ENCODE measurements at places on chromosomes 3 and 15. TPM values are rescaled to one million over a fixed set of nuclear protein-coding genes. Genes with fewer than 3 reads are reported as not detected.
A peak's percentile ranks its signal among the peaks of the same experiment; 100 is the strongest.

The PEX11A gene
- total RNA-seq: 7.0 TPM

The KLHL6 gene
- total RNA-seq: 1.1 TPM

The DTWD1 gene
- 20.2 TPM for total RNA-seq

The UTS2B gene
- 0.53 TPM for total RNA-seq

The CIDEC gene
- total RNA-seq: 0.44 TPM

The CXCR6 gene
- total RNA-seq: 0.72 TPM

The DUOXA2 gene
- not detected for total RNA-seq

The PTPRG gene
- 31.9 TPM for total RNA-seq

The GRM2 gene
- 0.18 TPM for total RNA-seq

The IQCF5 gene
- total RNA-seq: not detected

The FAM107A gene
- 46.1 TPM for total RNA-seq

The SPINK8 gene
- total RNA-seq: not detected

The NOX5 gene
- 0.30 TPM for total RNA-seq

The OPA1 gene
- total RNA-seq: 120 TPM

The APOD gene
- total RNA-seq: 104 TPM

- peaks cover 25% of the 10 kb centered on the region for H3K4me1 ChIP-seq
- no peak for DNase-seq
- H3K27ac ChIP-seq: no peak overlapping the region
- H3K4me3 ChIP-seq: no peak overlapping the region
Observed at GRCh38 chr3:152496286-152496685, 227.6 kb downstream of the MBNL1 start.

- no peaks in the 10 kb centered on the region for H3K36me3 ChIP-seq
- H3K27me3 ChIP-seq: no peaks in the 10 kb centered on the region
- H3K4me1 ChIP-seq: peaks cover 47% of the 10 kb centered on the region
Observed at GRCh38 chr15:52679232-52680040, at the start of gene ATOSA. ATOSA (minus strand) TSS chr15:52679388; CDS start chr15:52678021, 1,367 bp downstream.

- H3K27me3 ChIP-seq: no peaks in the 10 kb centered on the region
- peak; percentile 63 for DNase-seq
- peak within 1 kb of the TSS; percentile 83 for H3K27ac ChIP-seq
- peak within 1 kb of the TSS; percentile 69 for H3K4me3 ChIP-seq
- peaks cover 55% of the 10 kb centered on the region for H3K4me1 ChIP-seq
Observed at GRCh38 chr3:37861620-37862041, at the start of gene CTDSPL. CTDSPL (plus strand) TSS chr3:37861880; CDS start chr3:37862200, 320 bp downstream.

DNA sequence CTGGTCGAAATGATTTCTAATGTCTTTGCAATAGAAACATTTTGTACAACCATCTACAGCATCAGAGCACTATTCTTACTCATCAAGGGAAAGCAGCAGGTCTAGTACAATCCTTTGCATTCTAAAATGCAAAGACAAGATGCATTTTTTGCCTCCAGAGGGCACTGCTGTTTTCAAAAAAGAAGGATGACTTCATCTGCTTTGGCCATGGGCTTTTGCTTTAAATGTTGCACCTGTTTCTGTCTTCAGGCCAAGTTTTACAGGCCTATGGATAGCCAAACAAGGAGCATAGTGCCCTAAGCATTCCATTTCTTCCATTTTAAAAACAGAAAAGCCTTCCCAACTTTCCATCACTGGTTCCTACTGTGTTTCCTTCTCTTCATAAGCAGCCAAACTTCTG lies 3.4 kb downstream of the PARP9 start:
- H3K4me1 ChIP-seq: peaks cover 43% of the 10 kb centered on the region
- no peak overlapping the region for H3K27ac ChIP-seq
- no peaks in the 10 kb centered on the region for H3K27me3 ChIP-seq
- H3K4me3 ChIP-seq: no peak overlapping the region

DNA sequence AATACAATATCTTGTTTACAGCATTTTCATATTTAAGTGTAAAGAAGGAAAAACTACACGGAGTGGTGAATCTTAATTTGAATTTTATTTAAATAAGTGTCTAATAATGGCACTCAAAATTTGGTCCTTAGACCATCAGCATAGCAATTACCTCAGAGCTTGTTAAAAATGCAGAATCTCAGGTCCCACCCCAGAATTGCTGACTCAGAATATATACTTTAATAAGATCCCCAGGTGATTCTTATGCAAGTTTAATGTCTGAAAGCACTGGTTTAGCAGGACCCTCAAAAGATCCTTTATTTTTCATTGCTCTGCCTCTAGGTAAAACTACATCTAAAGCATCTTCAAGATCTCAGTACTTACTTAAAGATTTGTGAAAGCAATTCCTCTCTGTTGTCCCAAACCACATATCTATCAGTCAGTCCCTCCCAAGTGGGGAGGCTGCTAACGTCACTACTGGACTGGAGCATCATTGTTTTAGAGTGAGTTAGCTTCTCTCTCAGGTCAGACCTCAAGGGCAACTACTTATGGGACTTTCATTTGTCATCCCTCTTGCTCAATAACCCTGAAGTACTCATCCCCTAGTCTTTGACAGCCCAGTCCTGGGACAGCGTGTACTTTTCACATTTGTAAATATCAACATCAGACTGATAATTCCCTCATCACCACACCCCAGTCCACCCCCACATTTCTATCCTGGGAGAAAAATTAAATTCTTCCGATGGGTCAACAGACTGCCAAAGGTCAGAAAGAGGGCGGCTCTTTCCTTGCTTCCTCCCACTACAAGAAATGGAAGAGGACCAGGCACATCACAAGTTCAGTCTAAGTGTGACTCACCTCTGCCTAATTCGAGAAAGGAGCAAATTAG lies 76.7 kb downstream of the CBLB start:
- H3K36me3 ChIP-seq: no peaks in the 10 kb centered on the region
- peak overlapping the region; percentile 79 for H3K27ac ChIP-seq
- peak; percentile 68 for DNase-seq
- H3K4me1 ChIP-seq: peaks cover 58% of the 10 kb centered on the region

GRCh38 chr3:125967156-125967555 lies 1.8 kb upstream of the ROPN1B start:
- H3K36me3 ChIP-seq: no peaks in the 10 kb centered on the region
- peaks cover 3% of the 10 kb centered on the region for H3K4me1 ChIP-seq
- no peak overlapping the region for H3K4me3 ChIP-seq
- no peaks in the 10 kb centered on the region for H3K27me3 ChIP-seq

DNA sequence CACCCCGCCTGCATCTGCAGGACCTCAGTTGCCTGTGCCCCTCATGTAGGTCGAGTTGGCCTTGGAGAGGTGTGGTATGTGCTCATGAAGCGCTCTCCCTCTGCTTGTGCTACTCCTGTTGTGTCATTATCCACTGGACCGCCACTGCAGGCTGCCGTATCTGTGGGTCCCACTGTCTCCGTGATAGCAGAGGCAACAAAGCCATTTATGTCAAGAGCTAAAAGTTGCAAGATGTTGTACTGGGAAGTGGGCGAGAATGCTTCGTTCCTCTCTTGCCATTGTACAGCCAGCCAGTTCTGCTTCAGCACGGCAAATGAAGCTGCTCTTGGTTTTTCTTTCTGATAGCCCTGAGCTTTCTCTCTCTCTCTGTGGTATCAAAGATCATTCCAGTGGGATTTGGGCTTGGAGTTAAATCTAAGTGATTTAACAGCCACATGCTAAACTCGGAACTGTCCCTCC lies 89.0 kb downstream of the TMEM212 start:
- H3K27me3 ChIP-seq: no peaks in the 10 kb centered on the region
- DNase-seq: no peak
- no peak overlapping the region for H3K4me3 ChIP-seq
- no peaks in the 10 kb centered on the region for H3K36me3 ChIP-seq
- H3K27ac ChIP-seq: no peak overlapping the region

GRCh38 chr3:98232489-98232888 lies 31.6 kb upstream of the OR5H6 start:
- H3K4me1 ChIP-seq: no peaks in the 10 kb centered on the region
- DNase-seq: no peak
- H3K36me3 ChIP-seq: no peaks in the 10 kb centered on the region
- no peaks in the 10 kb centered on the region for H3K27me3 ChIP-seq
- H3K4me3 ChIP-seq: no peak overlapping the region
- no peak overlapping the region for H3K27ac ChIP-seq

DNA sequence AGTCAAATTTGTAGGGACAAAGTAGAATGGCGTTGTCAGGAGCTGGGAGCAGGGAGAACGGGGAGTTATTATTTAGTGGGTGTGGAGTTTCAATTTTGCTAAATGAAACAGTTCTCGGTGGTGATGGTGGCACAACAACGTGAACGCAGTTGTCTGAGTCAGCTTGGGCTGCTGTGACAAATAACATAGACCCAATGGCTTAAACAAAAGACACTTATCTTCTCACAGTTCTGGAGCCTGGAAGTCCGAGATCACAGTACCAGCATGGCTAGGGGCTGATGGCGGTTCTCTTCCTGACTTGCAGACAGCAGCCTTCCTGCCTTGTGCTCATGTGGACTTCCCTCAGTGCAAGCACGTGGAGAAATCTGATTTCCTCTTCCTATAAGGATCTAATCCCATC lies 90.2 kb downstream of the CHSY1 start:
- H3K4me3 ChIP-seq: no peak overlapping the region
- H3K36me3 ChIP-seq: no peaks in the 10 kb centered on the region

GRCh38 chr15:52636459-52636858 lies 42.7 kb downstream of the ATOSA start:
- H3K4me1 ChIP-seq: no peaks in the 10 kb centered on the region
- no peak overlapping the region for H3K27ac ChIP-seq
- no peaks in the 10 kb centered on the region for H3K36me3 ChIP-seq

DNA sequence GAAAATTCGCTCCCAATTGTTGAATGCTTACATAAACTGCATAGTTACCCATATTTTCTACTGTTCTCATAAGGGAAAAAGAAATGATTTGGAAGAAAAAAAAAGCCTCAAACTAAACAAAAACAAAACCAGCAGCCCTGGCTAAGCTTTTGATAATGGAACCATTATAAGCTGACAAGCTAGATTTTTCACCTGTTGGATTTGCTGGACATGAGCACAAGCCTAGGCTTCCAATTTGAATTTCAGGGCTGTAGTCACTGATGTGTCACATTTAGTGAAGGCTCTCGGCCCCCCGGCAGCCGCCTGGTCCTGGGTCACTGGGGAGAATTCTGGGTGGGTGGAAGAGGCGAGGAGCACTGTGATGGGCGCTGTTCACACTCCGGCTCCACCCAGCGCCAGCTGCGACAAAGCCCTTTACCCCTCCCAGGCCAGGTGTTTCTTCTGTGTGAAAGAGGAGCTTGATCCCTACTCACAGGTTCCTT lies 4.6 kb downstream of the FBXL22 start:
- no peak for DNase-seq
- H3K27ac ChIP-seq: peak overlapping the region; percentile 88
- peak overlapping the region; percentile 66 for H3K4me3 ChIP-seq
- H3K36me3 ChIP-seq: no peaks in the 10 kb centered on the region
- H3K27me3 ChIP-seq: no peaks in the 10 kb centered on the region
- H3K4me1 ChIP-seq: peaks cover 24% of the 10 kb centered on the region

- DNase-seq: no peak
- no peak overlapping the region for H3K27ac ChIP-seq
- H3K4me3 ChIP-seq: no peak overlapping the region
- H3K36me3 ChIP-seq: no peaks in the 10 kb centered on the region
Observed at GRCh38 chr3:99925584-99926230, 108.0 kb downstream of the CMSS1 start.

GRCh38 chr3:197309528-197310361 lies 11.3 kb upstream of the DLG1 start:
- DNase-seq: no peak
- peaks cover 24% of the 10 kb centered on the region for H3K4me1 ChIP-seq
- H3K4me3 ChIP-seq: no peak overlapping the region
- no peaks in the 10 kb centered on the region for H3K36me3 ChIP-seq
- peak overlapping the region; percentile 59 for H3K27ac ChIP-seq
- no peaks in the 10 kb centered on the region for H3K27me3 ChIP-seq

GRCh38 chr15:71133747-71134472 lies 18.6 kb downstream of the THSD4 start:
- H3K4me1 ChIP-seq: peaks cover 60% of the 10 kb centered on the region
- H3K27ac ChIP-seq: peak overlapping the region; percentile 69
- DNase-seq: peak; percentile 42
- no peaks in the 10 kb centered on the region for H3K36me3 ChIP-seq
- H3K4me3 ChIP-seq: no peak overlapping the region

GRCh38 chr3:74531491-74531890 lies 83.0 kb downstream of the CNTN3 start:
- H3K36me3 ChIP-seq: no peaks in the 10 kb centered on the region
- no peak overlapping the region for H3K4me3 ChIP-seq
- no peak overlapping the region for H3K27ac ChIP-seq
- H3K27me3 ChIP-seq: no peaks in the 10 kb centered on the region
- no peaks in the 10 kb centered on the region for H3K4me1 ChIP-seq
- no peak for DNase-seq

DNA sequence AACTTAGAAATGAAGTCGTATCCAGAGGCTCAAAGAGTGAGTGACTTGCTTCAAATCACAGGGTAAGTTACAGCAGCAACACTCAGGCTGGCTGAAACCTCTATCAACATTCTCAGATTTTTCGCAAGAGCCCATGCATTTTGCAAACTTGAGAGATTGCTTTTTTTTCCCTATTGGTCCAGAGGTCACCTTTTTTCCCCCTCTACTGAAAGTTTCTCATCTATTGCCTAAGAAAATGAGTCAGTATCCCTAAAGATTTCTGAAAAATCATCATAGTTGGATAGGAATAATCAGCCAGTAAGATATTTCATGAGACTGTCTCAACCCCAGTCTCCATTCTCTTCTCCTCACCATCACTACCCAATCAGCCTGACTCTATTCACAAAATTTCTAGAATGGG lies 410.6 kb downstream of the FOXP1 start:
- H3K27me3 ChIP-seq: no peaks in the 10 kb centered on the region
- no peak for DNase-seq
- H3K4me1 ChIP-seq: peaks cover 4% of the 10 kb centered on the region
- H3K27ac ChIP-seq: peak overlapping the region; percentile 72

GRCh38 chr3:152379415-152380042 lies 110.8 kb downstream of the MBNL1 start:
- no peak overlapping the region for H3K4me3 ChIP-seq
- no peak for DNase-seq
- no peaks in the 10 kb centered on the region for H3K27me3 ChIP-seq
- no peaks in the 10 kb centered on the region for H3K36me3 ChIP-seq

GRCh38 chr3:195094191-195094921 lies 176.6 kb downstream of the XXYLT1 start:
- H3K36me3 ChIP-seq: no peaks in the 10 kb centered on the region
- H3K27ac ChIP-seq: no peak overlapping the region
- H3K27me3 ChIP-seq: no peaks in the 10 kb centered on the region

GRCh38 chr3:185734725-185735096 lies 90.1 kb downstream of the IGF2BP2 start:
- no peak overlapping the region for H3K4me3 ChIP-seq
- no peaks in the 10 kb centered on the region for H3K4me1 ChIP-seq
- H3K36me3 ChIP-seq: no peaks in the 10 kb centered on the region
- DNase-seq: no peak
- no peak overlapping the region for H3K27ac ChIP-seq

GRCh38 chr3:142165194-142165593 lies 15.8 kb upstream of the TFDP2 start:
- H3K4me1 ChIP-seq: no peaks in the 10 kb centered on the region
- H3K4me3 ChIP-seq: no peak overlapping the region
- no peak for DNase-seq

DNA sequence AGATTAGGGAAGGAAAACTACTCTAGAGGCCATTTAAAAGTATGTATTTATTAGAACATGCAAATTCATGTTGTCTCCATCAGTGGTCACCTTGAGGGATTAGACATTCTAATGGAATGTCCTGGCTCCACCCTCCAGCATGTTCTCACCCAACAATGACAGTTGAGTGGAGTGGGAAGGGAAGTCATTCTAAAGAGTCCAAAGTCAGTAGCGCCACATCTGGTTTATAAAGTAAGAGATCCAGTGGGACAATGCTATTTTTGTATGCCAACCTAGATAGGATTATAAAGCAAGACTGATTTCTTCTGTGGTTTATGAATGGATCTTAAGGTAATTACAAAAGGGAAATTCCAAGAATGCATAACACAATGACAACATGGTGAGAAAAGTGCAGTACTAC lies 33.3 kb downstream of the SLC24A1 start:
- no peak overlapping the region for H3K4me3 ChIP-seq
- peaks cover 45% of the 10 kb centered on the region for H3K36me3 ChIP-seq
- DNase-seq: no peak
- no peaks in the 10 kb centered on the region for H3K27me3 ChIP-seq

Measured in heart right ventricle (tissue), 16 donors.